ENCODE measurements at places on chromosomes 11 and 22.

GRCh38 chr11:20910733-20911132 lies 241.3 kb downstream of the NELL1 start:
- DNase-seq = no peak

GRCh38 chr11:130146796-130147195 lies 12.8 kb upstream of the ST14 start:
- no peak for DNase-seq

- DNase-seq = no peak
Observed at GRCh38 chr22:22397875-22398524, 110.5 kb downstream of the ZNF280B start.

DNA sequence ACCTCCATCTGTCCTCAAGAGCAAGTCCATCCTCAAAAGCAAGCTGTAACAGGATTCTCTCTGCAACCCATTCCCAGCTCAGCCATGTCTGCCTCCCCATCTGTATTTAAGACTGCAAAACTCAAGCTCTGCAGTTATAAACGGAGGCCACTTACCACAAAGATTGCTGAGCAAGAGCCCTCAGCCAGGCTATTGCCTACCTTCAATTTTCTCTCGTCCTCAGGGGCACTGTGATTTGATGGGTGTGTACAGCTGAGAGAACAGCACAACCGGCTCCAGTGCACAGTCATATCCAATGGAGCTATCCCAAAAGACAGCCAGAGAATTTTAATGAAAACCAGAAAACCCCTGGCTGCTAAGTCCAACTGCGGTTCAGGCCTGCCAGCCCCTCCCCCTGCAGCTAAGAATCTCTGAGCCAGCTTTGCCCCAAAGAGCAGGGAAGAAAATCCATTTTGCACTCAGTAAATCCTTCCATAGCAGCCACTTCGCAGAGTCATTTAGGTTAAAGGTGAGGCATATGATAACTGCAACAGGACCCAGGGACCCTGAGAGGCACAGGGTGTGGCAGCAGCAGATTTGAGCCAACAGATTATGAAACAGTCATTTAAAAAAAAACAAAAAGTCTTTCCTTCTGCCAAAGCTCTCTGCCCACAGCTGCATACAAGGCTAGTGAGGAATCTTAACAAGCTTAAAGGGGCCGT lies 37.6 kb downstream of the RAB30 start:
- no peak for DNase-seq
